ENCODE measurements at places on chromosomes 2 and 18.
A peak's percentile ranks its signal among the peaks of the same experiment; 100 is the strongest.

DNA sequence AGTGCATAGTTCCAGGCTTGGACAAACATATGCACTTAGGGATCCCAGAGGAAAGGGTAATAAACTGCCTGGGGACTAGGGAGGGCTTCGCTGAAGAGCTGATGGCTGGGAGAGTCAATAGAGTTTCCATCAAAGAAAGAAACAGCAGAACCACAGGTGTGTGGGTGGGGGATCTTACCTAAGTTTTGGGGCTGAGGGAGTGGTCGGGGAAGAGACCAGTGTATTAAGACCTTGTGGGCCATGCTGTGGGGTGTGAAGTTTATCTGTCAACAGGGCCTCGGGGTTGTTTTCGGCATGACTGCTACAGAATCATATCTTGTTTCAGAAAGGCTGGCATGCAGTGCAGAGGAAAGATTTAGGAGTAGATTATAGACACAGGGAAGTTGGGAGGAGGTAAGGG is 31.2 kb upstream of the GTF2A1L start:
- no peak for DNase-seq

GRCh38 chr2:113069676-113070605 is 2.2 kb downstream of the IL1F10 start:
- no peak for DNase-seq

- no peak for DNase-seq
Observed at GRCh38 chr2:39541011-39541930, 104.2 kb upstream of the MAP4K3 start.

- DNase-seq = peak; percentile 44
Observed at GRCh38 chr2:196166876-196167275, 4.5 kb downstream of the STK17B start.

GRCh38 chr2:127826047-127826446 is 15.1 kb upstream of the WDR33 start:
- no peak for DNase-seq

- DNase-seq = no peak
Observed at GRCh38 chr2:129908721-129909373, 70.6 kb upstream of the RAB6C start.

- DNase-seq = no peak
Observed at GRCh38 chr2:53753041-53753440, 14.6 kb upstream of the CHAC2 start.

DNA sequence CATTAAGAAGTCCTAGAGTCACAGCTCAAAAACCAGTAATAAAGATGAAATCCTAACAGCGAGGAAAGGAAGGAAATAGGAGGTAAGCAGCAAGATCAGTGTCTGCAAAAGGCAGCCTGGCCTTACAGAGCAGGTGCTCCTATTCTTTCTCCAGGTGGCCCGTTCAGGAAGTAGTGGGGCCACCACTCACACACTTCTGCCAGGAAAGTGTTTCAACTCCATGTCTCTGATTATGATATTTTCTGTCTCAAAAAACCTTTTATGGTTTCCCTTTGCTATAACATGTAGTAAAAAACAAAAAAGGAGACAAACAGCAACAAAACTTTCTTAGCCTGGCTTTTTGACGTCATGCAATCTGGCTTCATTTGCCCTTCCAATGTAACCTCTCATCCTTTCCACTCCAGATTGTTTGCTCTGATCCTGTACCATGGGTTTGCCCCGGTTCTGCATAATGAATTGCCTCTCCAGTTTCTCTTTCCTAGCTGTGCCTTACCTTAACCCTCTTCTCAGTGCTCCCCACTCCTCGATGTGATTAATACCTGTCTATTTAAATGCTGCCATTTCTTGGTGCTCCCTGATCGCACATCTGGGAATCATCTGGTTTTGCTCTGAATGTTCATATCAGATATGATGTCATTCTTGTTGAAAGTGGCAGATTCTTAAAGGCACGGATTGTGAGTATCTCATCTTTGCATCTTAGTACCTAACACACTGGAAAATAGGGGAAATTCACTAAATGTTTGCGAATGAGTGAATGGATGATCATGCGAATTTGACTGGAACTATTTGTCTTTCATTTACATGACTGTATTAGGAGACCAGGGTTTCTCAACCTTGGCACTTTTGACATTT is 50.6 kb upstream of the PTPRM start:
- no peak for DNase-seq

DNA sequence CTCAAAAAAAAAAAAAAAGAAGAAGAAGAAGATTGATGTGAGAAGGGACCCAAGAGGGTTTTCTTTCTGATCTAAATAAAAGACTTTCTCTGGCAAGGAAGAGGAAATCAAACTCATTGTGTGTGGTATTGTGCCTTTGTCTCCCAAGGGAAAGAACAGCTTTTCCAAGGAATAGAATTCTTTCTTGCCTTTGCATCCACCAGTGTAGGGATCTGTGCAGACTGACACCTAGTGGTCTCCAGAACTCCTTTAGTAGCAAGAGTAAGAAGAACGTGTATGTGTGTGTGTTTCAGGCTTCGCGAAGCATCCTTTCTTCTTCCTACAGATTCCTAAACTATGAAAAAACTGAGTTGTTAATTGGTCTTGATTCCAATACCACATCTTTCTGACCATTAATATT is 33.5 kb upstream of the CRIM1 start:
- no peak for DNase-seq

- DNase-seq = no peak
Observed at GRCh38 chr2:70895249-70895648, 40.5 kb upstream of the ATP6V1B1 start.

GRCh38 chr18:65990944-65991708 is 240.3 kb downstream of the CDH7 start:
- no peak for DNase-seq

GRCh38 chr2:150526827-150527226 is 39.4 kb upstream of the RND3 start:
- peak; percentile 9 for DNase-seq

GRCh38 chr2:140013545-140014203 is 1233.5 kb upstream of the NXPH2 start:
- no peak for DNase-seq

- DNase-seq = no peak
Observed at GRCh38 chr2:168534926-168535325, 78.9 kb downstream of the CERS6 start.

GRCh38 chr2:112582314-112582746 is 2.1 kb upstream of the CHCHD5 start:
- peak; percentile 42 for DNase-seq

DNA sequence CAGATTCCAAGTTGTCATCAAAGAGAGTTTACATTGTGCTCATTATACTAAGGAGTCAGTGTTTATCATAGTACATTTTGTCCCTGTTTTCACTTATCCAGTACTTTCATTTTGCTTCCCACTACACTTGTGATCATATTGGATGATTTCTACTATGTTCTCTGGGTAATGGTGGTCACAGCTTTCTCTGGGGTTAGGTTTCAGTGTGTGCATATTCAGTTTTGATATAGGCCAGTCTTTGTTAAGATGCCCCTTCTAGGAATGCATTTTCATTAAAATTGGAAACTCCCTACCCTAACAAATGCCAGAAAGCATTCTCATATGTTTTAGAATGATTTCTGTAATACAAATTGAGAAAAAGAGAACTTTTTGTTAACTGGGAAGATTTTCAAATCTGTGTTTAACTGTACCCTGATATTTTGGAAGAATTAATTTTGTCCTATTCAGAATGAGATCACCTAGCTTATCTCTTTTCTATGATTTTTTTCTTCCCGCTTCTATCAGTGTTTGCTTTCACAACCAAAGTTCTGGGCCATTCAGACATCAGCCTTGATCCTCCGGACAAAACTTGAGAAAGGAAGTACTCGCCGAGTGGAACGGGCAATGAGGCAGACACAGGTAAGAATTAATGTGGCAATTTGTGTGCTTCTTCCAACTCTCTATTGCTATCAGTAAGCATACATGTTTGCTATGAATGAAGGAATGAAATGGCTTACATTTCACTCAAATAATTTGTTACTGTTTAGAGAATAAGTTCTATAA is 74.6 kb downstream of the TTC27 start:
- no peak for DNase-seq

GRCh38 chr2:73307720-73308119 is 14.4 kb upstream of the EGR4 start:
- DNase-seq = no peak

GRCh38 chr2:69544951-69545350 is 98.6 kb downstream of the AAK1 start:
- no peak for DNase-seq

DNA sequence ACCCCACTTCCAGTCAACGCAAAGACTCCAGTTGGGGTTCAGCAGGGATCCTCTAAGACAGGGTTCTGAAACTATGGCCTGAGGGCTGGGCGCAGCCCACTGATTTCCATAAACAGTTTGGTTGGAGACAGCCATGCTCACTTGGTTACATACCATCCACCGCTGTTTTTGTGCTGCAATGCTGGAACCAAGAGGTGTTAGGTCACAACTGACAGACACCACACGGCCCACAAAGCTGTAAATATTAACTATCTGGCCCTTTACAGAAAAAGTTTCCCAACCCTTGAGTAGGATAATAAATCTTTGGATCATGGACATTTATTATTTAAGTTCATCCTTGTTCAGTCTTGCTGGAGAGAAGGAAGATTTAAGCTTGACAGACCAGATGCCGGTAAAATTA is 8.4 kb upstream of the CD226 start:
- no peak for DNase-seq

GRCh38 chr18:56615738-56616520 is 22.5 kb downstream of the TXNL1 start:
- no peak for DNase-seq

GRCh38 chr2:178949584-178949983 is 100.4 kb downstream of the CCDC141 start:
- DNase-seq = no peak

DNA sequence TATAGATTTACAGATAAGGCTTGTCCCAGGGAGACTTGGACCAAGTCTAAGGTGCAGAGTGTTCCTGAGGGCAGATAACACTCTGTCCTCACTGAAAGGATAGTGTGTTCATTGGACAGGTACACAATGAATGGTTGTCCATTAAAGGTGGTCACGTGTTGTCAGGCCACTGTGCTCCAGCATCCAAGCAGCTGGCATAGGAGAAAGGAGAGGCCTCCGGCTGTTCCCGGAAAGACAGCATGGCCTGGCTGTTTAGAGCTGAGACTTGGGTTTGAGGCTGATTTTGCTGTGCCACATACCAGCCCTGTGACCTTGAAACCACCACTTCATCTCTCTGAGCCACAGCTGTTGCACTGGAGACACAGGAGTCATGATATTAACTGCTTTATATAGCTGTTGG is 19.6 kb upstream of the SULT1C3 start:
- no peak for DNase-seq

GRCh38 chr2:31523871-31524492 is 56.8 kb downstream of the SRD5A2 start:
- peak; percentile 66 for DNase-seq

DNA sequence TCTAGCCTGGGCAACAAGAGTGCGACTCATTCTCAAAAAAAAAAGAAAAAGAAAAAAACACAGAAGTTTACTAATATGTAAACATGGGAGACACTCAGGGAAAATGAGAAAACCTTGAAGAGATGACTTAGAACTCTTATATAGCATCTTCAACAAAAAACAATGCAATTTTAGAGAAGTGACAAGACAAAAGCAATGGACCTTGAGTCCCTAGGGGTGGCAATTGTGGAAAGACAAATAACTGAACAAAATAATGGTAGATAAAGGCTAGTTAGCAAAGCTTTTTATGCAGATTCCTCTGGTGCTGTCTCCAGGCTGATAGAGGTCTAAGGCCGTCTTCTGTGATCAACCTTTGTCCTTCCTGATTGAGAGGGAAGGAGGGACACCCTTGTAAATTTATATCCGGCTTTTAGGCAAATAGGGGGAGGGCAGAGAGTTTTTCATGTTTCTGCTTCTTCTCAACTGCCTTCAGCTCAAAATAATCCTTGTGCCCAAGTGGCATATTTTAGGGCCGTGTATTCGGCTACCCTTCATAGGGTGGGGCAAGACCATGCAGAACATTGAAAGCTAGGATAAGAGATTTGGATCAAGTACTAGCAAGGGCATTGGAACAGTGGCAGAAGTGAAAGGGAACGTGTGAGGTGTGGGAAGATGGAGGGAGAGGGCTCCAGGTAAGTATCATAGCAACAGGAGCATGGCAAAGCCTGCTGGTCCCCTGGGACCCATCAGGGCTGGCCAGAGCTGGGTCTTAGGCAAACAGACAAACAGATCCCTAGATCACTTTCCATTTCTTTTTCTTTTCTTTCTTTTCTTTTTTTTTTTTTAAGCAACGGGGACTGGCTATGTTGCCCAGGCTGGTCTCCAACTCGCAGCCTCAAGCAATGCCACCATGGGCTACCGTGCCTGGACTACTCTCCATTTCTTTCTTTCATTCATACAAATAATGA is 116.2 kb upstream of the STPG4 start:
- DNase-seq = no peak

DNA sequence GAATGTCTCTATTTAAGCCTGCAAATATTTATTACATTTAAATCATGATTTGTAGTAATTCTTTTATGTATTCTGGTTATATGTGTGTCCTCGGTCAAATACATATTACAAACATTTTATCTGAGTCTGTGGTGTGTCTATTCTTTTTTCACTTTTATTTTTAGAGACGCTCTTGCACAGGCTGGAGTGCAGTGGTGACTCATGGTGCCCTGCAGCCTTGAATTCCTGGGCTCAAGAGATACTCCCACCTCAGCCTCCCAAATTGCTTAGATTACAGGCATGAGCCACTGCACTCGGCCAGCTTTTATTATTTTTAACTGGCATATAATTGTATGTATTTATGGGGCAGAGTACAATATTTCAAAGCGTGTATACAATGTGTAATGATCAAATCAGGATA is 47.5 kb downstream of the ARID5A start:
- DNase-seq = no peak

DNA sequence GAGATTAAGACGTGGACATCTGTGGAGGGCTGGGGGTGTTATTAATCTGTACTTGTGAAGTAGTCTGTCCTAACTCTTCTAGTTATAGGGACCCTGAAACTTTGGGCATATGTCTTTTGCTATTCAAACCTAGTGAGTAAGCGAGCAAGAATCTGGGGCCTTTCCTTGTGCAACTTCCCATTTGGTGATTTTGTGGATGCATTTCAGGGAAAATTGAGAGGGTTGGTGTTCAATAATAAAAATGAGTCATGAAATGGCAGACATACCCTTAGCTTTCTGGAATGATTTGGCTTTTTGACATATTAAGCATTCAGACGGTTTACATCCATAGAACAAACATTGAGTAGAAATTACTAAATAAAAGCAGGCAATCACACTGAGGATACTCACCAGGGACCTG is 17.0 kb downstream of the COL4A4 start:
- no peak for DNase-seq

- DNase-seq = no peak
Observed at GRCh38 chr18:9419956-9420631, 55.2 kb upstream of the RALBP1 start.

GRCh38 chr2:13550285-13551231 is 833.8 kb downstream of the TRIB2 start:
- no peak for DNase-seq

- DNase-seq = no peak
Observed at GRCh38 chr2:200767111-200767885, 44.4 kb upstream of the BZW1 start.

- no peak for DNase-seq
Observed at GRCh38 chr2:71575966-71576365, 122.6 kb downstream of the DYSF start.

Data from suppressor macrophage (primary cell).